ENCODE measurements at places on chromosomes 4 and X.

DNA sequence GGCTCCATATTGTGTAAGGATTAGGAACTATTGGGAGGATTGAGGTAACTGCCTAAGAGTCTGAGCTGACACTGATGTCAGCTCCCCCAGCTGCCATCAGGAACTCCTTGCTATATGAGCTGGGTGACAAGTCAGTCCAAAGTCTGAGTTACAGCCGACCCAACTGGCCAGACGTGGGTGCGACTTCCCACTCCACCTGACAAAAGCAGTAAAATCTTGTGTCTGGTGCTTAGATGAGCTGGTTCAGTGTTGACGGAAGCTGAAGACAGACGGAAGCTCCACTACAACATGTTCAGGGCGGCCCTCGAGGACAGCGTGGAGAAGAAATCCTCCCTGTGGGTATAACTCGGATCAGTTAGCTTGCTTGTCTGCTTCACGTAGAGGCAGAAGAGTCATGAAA is 22.8 kb upstream of the NAT8L start:
- no peak for DNase-seq

DNA sequence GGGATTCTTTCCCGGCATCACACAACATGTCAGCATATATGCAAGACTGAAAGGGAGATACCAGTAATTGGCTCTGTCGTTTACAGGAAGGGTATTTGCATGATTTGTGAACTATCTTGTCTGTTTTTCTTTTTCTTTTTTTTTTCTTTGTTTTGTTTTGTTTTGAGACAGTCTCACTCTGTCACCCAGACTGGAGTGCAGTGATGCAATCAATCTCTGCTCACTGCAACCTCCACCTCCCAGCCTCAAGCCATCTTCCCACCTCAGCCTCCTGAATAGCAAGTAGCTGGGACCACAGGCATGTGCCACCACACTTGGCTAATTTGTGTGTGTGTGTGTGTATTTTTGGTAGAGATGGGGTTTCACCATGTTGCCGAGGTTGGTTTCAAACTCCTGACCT is 262.7 kb upstream of the F9 start:
- no peak for DNase-seq

GRCh38 chr4:93066749-93067148 is 761.8 kb upstream of the ATOH1 start:
- no peak for DNase-seq

GRCh38 chr4:113943863-113944262 is 35.6 kb downstream of the ARSJ start:
- no peak for DNase-seq

GRCh38 chr4:64200001-64200555 is 209.2 kb downstream of the TECRL start:
- no peak for DNase-seq

DNA sequence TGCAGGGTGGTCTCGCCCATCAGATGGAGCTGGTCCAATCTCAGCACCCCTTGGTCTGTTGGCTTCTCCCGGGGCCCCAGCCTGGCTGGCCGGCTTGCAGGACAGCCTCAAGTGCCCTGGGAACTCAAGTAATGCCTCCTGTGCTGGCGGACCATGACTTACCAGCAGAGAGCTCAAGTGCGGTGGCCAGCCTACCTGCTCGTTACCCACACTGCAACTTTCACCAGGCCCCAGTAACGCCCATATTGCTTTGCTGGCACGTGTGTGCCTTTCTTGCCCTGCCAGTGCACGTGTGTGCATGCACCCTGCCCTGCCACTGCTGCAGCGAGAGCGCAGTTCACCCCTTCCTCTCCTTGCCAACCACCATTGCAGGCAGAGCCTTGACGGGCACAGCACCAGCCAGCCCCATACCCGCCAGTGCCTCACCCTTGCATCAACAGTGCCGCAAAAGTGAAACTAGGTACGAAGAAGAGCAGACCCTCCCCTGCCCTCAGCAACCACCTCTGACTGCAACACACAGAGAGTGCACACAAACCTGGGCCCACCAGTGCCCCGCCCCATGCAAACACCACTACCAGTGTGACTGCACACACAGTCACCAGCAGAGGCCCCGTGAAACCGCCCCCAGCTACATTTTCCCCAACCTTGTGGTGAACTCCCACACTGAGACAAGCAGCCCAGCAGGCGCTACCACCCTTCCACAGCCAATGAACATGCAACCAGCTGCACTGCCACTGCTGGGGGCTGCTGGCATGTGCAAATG is 88.9 kb upstream of the POU3F4 start:
- no peak for DNase-seq

All from glutamatergic neuron (in vitro differentiated cells).